Caki2 (cell line): ENCODE measurements at places on chromosomes 7 and 10. TPM values are rescaled to one million over a fixed set of nuclear protein-coding genes. Genes with fewer than 3 reads are reported as not detected.

DNA sequence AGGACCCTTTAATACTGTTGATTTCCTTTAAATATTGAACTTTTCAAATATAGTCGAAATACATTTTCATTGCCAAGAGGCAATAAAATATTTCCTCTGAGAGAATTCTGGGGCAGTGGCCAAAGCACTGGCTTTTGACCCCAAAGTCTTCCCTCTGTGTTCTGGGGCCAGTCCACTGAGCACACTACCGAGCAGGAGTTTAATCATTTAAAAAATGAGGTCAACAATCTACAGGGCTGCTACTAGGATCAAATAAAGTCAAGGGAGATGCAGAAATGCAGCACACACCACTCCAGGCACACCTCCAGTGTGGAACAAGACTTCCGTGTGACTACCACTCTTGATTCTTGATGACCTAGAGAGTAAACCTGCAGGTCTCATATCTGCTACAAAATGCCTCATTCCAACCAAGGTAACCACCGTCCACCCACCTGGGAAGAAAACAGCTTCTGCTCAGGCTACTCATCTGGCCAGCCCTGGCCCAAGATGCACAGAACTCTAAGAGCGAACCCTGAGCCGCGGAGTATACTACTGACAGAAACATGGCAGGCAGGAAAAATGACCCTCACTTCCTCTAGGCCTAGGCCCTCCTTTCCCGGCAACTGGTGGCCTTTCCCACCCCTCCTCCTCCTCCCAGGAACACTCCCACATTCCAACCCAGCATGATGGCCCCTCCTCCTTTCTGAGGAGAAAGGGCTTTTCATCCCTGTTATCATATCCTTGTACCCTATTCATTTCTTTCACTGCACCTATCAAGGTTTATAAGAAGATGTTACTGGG, 97.7 kb downstream of the ALOX5 start:
- no peak for DNase-seq

DNA sequence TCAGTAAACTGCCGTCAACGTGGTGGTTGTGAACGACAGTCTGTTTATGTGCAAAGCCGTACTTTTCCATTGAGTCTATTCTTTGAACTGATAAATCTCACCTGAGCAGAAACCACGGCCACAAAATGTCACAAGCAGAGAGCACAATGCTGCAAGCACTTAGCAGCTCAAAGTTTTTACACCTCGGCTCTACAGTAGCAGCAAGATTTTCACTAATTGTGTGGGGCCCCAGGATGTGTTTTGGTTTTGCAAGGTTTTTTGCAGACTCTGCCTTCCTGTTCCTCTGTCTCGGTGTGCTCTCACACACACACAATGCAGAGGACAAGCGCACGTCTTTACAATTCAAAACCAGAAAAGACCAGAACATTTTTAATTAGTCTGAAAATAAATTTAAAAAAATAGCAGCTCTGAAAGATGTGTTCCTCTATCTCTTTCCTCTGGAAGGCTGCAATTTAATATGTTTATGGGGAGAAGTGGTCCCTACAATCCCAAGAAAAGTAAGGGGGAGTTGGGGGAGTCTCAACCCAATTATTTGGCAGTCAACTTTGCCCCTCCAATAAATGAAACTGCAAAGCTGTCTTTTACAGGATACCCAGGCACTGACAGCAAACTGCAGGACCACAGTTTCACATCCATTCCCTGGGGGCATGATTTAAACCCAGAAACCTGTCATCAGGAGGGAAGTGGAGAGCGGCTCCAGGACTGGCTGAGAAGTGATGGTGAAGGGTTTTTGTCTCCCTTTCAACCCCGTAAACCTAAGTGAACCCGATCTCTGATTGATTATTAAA, 73.8 kb upstream of the SFMBT2 start:
- no peak for DNase-seq

The COL1A2 gene
- total RNA-seq, result 0.09 TPM in 1 of 2 replicates, not detected in the other

The RGS10 gene
- total RNA-seq, result 18.1 and 45.8 TPM in 2 replicates

The ASB10 gene
- not detected in 2 replicates for total RNA-seq

The GIMAP6 gene
- total RNA-seq, result not detected in 2 replicates

The PLXNA4 gene
- 0.34 TPM in 1 of 2 replicates, not detected in the other for total RNA-seq
